ENCODE measurements at places on chromosomes 7 and 10. TPM values are rescaled to one million over a fixed set of nuclear protein-coding genes. Genes with fewer than 3 reads are reported as not detected.

ST8SIA6 gene
- not detected for total RNA-seq

C7orf57 gene
- not detected for total RNA-seq

DDX50 gene
- 49.4 TPM for total RNA-seq

NRG3 gene
- total RNA-seq, result not detected

PIP gene
- not detected for total RNA-seq

FXYD4 gene
- total RNA-seq, result not detected

CLRN3 gene
- not detected for total RNA-seq

ITGA8 gene
- not detected for total RNA-seq

CADPS2 gene
- not detected for total RNA-seq

UPK3BL2 gene
- 63.8 TPM for total RNA-seq

LRRC27 gene
- 0.68 TPM for total RNA-seq

INA gene
- not detected for total RNA-seq

LRRD1 gene
- not detected for total RNA-seq

OR2A5 gene
- not detected for total RNA-seq

UCN3 gene
- total RNA-seq, result not detected

WNT2 gene
- not detected for total RNA-seq

SUN1 gene
- total RNA-seq, result 64.0 TPM

GHRHR gene
- total RNA-seq, result not detected

TAS2R3 gene
- not detected for total RNA-seq

TFR2 gene
- 2.6 TPM for total RNA-seq
